CD4-positive, alpha-beta T cell treated with Interleukin-6 for 4 hours (primary cell): ENCODE measurements at places on chromosomes 5 and 9.

DNA sequence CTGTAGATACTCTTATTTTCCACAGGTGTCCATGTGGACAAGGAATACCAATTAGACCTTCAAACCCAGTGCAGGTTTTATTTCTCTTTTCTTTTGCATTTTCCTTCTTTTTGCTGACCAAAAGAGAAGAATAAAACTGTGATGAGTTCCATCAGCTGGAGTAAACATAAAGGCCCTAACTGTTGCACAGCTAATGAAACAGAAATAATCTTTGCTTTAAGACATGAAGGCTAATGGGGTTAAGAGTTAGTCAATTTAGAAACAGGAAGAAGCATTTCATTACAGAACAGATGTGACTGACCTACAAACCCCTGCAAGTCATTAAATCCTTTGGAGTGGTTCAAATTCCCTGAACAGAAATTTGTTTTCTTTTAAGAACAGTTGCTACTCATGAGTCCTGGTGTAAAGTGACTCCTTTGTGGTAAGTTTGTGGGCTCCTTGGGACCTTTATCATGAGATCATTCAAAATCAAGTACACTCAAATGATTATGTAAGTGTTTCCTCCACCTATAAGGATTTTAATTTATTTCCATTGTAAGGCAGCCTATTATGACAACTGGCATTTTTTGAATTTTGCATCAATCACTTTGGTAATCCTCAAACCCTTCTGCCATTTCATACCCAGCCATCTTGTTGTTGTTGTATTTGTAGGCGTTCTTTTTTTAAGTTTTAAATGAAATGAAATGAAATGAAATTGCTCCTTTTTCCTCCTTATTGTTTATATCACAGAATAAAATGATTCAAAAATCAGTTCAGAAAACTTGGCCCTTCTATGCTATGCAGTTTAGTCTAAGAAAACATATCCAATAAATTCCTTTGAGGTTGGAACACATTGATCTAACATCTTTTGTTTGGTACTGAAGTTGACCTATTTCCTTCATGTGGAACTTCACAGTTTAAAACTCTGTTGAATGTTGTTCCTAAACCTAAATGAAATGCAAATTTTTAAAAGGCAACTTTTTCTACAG, 1.3 kb downstream of the MINAR2 start:
- no peak for DNase-seq

DNA sequence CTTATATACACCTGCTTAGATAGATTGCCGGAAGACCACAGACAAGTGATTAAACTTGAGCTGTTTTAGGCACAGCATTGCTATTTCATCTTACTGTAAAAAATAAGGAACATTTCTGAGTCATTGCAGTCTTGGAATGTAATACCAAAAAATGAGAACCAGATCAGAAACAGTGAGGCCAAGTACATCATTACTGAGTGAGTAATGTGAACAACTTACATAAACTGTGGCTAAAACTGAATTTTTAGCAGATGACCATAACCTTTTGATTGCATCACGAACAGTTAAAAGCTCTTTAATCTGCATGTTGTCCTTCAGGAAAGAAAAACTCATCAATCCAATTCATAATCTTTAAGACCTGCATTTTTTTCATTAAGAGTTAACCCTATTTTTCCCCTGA, 157.1 kb upstream of the FGF10 start:
- no peak for DNase-seq

DNA sequence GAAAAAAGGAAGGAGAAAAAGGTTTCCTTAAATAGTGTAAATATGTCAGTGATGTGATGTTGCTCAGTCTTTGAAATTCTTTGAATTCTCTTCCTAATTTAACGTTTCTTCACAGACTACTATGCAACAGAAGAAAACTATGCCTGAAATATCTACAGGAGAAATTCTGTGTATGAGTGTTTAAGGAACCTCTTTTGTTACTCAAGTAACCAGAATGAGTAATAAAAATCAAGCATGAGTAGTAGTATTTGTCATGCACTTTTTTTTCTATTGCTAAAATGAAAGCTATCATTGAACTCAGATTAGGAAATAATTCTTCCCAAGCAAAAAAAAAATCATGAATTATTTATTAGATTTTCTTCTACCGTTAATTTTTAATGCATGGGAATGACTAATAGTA, 20.3 kb upstream of the THG1L start:
- DNase-seq, result no peak

DNA sequence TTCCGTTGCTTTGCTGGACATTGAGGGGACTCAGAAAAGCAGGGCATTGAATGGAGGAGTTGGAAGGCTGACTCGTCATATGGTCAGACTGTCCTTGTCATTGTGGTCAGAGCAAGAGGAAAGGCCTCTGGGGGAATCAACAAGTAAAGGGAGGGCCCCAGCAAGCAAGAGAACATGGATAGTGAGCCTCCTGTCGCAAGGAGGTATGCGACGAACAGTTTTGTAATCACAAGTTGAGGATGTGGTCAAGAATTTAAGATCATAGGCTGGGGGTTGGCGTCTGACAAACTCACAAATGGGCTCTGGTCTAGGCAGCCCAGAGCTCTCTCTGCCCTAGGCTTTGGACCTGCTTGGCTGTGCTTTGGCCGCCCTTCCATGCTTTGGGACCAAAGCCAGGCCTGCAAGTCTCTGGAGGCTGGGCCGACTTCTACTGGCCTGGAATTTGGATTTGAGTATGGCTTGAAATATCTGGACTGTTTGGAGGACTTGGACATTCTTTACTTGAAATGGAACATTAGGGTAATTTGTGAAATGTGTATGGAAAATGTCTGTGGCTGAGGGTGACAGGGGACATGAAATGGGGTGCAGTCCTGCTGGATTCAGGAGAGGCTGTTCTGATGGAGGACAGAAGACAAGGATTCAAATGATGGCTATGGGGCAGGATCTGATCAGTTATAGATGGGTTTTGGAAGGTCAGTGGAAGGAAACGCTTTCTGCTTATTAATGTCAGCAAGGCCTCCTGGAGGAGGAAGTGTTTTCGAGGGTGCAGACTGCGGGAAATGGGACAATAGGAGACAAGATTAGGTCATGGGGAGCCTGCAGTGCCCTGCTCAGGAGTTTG, 19.2 kb upstream of the NDST1 start:
- no peak for DNase-seq

DNA sequence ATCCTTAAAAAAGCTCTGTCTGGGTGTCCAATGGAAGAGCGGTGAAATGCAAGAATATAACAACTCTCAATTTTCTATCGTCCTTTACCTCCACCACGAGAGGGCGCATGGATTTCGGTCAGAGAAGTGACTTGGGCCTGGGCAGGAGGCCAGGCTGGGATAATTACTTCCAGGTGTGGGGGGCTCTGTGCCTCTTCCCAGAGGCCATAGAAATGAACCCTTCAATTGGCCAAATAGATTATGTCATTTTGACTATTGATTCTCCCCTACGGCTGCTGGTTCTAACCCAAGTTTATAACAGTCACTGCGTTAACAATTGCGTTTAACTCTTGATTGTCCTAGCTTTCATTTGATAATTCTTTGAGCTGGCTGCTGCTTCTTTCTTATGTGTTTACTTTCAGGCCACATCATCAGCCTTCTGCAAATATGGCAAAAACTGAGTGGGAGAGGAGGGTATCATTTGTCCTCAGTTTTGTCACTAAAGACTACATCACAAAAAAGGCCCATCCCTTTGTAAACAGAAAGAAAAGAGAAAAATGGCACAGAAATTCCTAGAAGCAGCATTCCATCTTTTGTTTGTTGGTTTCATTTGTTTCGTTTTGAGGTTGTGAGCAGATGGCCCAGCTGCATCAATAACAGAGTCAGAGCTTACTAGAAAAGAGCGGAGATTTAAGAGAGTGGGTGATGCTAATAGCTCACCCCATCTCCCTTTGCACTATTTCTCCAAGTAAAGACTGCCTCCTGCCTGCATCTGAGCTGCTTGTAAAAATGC, 45.4 kb upstream of the ZFR start:
- DNase-seq, result peak; percentile 84

DNA sequence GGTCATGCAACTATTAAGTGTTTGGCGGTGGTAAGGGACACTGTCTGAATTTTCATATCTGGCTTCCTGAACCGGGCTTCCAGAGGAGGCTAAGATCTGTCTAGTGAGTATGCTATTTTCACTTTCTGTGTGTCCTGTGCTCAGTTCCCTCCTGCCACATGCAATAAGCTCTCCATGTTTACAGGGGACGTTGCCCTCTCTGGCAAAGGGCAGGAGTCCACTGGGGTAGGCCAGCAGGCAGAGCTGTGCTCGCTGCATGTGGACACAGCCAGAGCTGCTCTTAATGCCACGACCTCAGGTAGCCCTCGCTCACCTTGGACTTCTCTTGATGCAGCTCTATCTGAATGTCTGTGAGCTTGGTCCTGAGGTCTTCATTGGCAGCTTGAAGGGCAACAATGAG, 111.2 kb downstream of the JAKMIP2 start:
- no peak for DNase-seq

DNA sequence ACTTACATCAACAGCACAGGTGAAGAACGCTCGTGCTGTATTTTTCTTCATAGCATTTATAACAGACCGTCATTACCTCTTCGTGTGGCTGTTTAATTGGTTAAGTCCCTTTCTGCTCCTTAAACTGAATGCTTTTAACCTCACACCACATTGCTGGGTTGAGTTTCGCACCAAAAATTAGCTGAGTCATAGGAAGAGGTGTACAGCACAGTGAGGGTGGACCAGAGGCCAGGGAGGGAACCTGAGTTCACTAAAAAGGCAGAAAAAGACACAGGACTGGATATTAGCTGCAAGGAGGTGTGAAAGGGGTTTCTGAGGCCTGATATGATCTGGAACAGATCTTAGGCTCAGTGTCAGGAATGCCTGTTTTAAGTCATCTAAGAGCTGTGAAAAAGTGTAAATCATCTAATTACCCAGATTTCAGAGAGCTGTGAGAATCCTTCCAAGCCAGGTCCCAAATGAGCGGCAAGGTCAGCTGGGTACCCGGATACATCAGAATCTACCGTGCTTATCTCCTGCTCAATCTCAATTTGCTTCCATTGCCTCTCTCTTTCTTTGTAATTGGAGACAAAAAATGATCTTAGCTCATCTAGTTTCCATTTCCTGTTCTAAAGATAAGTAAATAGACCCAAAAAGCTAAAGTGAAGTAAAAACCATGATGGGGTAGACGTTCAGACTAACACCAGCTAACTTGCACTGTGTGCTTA, 7.1 kb upstream of the CFAP90 start:
- DNase-seq, result no peak

- no peak for DNase-seq
Observed at GRCh38 chr5:169567079-169567478, 16.5 kb upstream of the SPDL1 start.

DNA sequence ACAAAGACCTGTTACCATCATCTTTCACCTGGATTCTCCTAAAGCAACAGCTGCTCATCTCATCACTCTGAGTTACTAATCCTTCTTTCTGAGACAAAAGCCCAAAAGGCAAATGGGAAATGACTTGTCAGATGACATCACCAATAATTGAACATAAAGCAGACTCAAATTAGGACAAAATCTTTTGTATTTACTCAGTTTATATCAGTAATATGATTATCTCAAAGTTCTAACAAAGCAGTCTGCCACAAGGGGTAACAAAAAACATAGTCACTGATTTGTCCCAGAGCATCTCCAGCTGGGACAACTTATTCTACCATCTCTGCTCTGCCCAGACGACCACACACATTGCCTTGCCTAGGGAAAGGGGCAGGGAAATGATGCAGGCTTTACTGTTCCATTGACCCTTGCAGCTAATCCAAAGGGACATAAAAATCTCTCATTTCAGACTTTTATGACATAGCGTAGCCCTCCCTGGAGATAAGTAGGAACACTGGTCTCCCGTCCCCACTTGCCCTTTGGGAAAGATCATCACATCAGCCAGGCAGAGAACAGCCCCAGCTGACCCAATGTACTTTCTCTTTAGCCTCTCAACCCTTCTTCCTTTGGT, 249.5 kb upstream of the PTGER4 start:
- DNase-seq, result no peak

- DNase-seq, result no peak
Observed at GRCh38 chr9:86041311-86041741, 58.0 kb downstream of the GOLM1 start.

GRCh38 chr9:93071464-93071863, 13.0 kb downstream of the SUSD3 start:
- DNase-seq, result peak; percentile 13

DNA sequence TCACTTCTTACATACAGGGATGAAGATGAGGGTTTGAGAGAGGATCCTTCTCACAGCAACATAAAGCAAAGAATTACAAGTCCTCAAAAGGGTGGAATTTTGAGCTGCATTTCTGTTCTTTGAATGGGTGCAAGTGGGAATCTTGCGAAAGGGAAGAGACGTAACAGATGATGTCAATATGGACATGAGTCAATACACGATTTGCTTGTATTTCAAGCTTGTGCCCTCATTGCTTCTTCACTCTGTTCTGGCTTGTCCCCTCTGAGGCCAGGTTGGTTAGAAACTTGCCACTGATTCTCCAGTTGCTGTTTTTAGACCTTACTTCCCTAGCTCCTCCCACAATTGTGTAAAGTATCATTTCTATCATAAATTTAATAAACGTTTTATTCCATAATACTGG, 104.8 kb upstream of the CLINT1 start:
- DNase-seq, result no peak

DNA sequence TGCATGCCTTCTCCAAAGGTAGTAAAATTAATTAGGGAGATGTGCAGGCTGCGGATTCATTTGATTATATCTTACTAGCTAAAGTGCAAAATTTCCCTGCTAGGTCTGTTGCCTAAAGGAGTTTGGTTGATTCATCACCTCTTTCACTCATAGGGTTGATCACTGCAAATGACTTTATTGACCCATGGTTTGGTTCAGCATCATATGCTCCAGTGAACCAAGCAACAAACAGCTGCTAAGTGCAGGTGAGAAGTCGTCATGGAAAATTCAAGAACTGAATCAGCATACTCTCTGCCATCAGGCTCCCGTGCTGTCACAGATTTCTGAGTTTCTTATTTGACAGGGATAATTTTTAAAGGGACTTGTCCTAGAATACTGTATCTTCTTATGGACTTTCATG, 571.8 kb upstream of the CDH18 start:
- DNase-seq, result no peak

- no peak for DNase-seq
Observed at GRCh38 chr9:14057368-14058324, 256.3 kb downstream of the NFIB start.

DNA sequence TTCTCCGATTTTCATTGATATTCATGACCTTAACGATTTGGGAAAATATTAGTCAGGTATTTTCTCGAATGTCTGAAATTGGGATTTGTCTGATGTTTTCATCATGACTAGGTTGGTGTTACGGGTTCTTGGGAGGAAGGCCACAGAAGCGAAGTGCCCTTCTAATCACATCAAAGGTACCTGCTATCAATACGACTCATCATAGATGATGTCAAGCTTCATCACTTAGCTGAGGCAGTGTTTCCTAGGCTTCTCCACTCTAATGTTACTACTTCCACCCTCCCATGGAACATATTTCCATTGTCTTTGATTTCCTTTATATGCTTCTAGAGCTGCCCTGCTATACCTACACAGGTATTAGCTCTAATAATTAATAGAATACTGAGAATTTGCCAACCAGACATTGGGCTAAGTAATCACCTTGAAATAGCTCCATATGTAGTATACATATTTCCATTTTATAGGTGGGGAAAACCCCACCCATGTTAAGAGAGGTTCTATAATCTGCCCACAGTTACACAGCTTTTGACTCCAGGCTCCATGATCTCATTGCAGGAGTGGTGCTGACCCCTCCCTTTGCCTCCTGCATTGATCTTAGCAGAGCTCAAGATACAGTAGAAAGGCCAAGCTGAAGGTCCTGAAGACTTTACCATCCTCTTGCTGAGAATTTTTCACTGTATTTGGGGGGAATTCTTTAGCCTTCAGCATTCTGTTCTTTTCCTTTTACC, 238.6 kb upstream of the ADAMTSL1 start:
- no peak for DNase-seq

- no peak for DNase-seq
Observed at GRCh38 chr5:119626086-119626485, 3.3 kb upstream of the FAM170A start.
